Activated T-cell treated with anti-CD3 and anti-CD28 coated beads, Interleukin-2, amount 50 U/mL, for 4 hours (primary cell): ENCODE measurements at places on chromosomes 4 and X. TPM values are rescaled to one million over a fixed set of nuclear protein-coding genes. Genes with fewer than 3 reads are reported as not detected.

DNA sequence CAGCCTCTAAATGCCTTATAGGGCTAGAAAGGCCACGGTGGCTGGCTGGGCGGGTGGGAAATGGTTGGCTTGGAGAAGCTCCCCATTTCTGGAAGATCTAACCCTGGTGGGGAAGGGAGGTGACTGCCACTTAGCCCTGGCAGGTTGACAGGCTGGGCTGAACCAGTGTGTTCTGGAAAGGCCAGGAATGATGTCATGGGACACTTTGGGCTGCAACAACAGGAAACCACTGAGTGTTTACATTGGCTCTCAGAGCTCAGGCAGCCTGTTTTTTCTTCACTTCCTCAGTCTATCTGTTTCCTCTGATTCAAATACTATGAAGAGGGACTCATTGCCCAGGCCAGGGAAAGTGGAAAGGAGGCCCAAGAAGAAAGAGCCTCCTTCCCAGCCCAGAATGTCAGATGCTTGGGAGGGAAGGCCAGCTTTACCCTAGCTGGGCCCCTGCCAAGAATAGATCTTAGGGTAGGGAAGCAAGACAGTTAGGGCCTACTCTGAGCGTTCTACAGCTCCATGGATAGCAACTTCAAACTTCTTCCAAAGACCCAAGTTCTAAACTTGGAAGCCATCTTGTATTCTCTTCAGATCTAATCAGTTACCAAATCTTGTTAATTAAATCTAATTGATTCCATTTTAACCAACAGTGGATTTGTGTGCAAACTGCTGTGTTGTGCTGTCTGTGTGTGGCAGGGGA, 65.8 kb upstream of the MSN start:
- peak; percentile 34 for DNase-seq

GRCh38 chr4:80263541-80264351, 2.7 kb upstream of the FGF5 start:
- no peak for DNase-seq

DNA sequence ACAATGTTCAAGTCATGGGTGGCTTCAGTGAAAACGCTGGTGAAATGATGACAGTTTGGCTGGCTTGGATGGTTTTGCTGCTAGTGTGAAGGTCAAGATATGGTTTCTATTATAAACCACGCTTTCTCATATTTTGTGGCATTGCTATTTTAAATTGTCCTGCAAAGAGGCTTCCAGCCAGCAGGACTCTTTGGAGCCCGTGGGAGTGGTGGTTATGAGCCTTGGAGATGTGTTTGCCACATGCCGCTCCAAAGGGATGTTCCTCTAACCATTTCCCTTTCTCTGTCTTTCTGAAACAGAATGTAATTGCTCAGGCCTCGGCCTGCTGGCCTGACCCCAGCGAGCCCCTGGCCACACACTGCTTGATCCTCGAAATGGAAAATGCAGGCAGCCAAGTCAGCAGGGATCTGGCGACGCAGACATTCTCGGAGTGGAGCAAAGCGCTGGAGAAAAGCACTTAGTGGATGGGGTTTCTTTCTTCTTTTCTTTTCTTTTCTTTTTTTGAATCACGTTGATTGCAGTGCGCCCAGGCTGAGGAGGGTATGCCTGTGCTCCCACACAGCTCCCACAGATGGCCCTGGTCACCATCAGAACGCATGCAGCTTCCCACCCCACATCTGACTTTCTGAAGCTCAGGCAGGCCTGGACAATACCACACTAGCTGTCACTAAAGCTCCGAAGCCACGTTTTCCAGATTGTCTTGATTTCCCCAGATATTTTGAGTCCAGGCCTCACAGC, 114.0 kb downstream of the ENPP6 start:
- DNase-seq: no peak

DNA sequence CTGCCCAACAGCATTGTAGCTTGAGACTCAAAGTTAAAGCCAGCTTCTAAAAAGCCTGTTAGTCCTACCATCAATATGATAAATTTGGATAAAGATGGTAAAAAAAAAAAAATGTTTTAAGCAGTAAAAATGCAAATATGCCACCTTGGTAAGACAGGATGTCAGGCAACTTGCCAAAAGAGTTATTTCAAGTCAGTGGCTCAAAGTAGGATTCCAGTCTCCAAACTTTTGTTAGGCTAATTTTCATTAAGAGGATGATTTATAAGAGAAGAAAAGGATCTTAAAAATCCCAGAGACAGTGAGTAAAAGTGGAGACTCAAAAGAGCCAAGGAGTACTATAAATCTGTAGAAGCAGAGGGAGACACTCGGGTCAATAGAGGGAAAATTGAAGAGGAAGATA, 47.5 kb downstream of the GASK1B start:
- DNase-seq: no peak

- DNase-seq: no peak
Observed at GRCh38 chr4:48180234-48180633, 46.2 kb upstream of the TXK start.

GRCh38 chr4:148159793-148160192, 282.4 kb downstream of the NR3C2 start:
- DNase-seq: no peak

- DNase-seq: no peak
Observed at GRCh38 chr4:100017637-100018310, 67.7 kb upstream of the H2AZ1 start.

GRCh38 chrX:122907375-122907774, 276.7 kb upstream of the GRIA3 start:
- DNase-seq: no peak

- no peak for DNase-seq
Observed at GRCh38 chr4:60455380-60455779, 744.7 kb upstream of the ADGRL3 start.

- peak; percentile 21 for DNase-seq
Observed at GRCh38 chrX:136209016-136209738, 42.0 kb downstream of the MAP7D3 start.

DNA sequence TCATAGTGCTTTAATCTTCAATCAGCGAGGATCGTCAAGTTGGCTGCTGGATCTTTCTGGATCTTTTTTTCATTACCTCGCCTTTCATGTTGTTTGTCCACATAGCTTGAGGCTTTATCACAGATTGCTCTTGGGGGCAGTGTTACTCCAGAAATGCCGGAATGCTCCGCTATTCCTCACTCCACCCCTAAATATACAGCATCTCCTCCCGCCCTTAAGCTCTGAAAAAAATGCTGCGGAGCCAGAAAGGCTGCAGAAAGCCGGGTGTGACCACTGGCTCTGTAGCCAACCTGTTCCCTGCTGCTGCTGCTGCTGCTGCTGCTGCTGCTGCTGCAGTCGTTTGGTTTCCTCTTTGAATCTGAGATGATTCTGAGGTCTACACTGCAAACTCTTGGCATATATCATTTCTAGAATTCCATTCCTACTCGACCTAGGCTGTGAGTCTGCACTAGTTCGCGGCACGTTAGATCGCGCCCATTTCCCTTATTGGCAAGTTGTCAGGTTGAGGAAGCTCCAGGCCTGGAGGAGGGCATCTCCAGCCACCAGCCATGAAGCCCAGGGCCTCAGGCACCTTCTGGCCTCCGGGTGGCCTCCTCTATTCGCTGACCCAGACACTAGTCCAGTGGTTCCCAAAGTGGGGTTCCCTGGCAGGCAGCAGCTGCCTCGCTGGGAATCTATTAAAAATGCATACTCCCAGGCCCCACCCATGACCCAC, 34.2 kb downstream of the WDR13 start:
- peak; percentile 46 for DNase-seq

GRCh38 chrX:152231106-152231505, 92.7 kb upstream of the MAGEA10 start:
- DNase-seq: no peak

DNA sequence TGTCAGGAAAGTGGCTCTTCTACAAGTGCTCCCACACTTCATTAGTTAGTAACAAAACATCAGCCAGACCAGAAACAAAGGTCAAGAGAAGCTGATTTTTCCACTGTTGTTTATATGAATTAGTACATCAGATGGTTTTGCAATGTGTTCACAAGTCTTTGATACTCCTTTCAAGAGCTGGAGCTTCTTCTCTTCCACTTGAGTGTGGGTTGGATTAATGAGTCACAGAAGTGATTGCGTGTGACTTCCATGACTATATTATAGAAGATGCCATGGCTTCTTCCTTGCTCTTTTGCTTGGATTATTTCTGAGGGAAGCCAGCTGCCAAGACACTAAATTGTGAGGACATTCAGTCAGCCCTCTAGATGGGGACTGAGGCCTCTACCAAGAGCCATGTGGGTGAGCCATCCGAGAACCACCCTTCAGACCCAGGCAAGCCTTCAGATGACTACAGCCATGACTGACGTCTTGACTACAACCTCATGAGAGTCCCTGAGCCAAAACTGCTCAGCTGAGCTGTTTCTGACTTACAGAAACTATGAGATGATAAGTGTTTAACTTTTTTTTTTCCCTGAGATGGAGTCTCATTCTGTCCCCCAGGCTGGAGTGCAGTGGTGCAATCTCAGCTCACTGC, 18.1 kb downstream of the SOWAHB start:
- DNase-seq: no peak

DNA sequence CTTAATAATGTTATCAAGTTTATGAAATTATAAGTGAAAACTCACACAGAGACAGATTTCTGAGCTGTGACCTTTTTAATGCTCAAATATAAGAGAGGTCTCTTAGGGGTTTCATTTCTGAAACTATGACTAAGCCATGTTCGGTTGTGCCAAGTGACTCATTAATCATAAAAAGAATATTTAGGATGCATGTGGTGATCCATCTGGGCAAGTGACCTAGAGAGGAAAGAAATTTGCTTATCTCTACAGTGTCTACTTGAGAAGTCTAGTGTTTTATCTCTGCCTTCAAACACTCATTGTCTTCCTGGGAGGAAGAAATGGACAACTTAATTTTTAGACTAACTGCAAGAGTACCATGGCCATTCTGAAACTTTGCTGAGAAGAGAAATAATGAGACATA, 545.3 kb upstream of the GRID2 start:
- DNase-seq: no peak

The HSPA4L gene
- 0.30 TPM for total RNA-seq

The PHOX2B gene
- not detected for total RNA-seq

The FGF5 gene
- total RNA-seq: not detected

The TSR2 gene
- 61.5 TPM for total RNA-seq

The CENPVL3 gene
- 0.47 TPM for total RNA-seq

The LPAR4 gene
- not detected for total RNA-seq

The MORF4L2 gene
- 204 TPM for total RNA-seq
